BE2C (cell line): ENCODE measurements at places on chromosomes 13 and 19.

GRCh38 chr19:47253467-47253881 is 2.9 kb upstream of the CCDC9 start:
- DNase-seq, result no peak

- no peak for DNase-seq
Observed at GRCh38 chr13:62207388-62207787, 791.7 kb upstream of the PCDH20 start.

DNA sequence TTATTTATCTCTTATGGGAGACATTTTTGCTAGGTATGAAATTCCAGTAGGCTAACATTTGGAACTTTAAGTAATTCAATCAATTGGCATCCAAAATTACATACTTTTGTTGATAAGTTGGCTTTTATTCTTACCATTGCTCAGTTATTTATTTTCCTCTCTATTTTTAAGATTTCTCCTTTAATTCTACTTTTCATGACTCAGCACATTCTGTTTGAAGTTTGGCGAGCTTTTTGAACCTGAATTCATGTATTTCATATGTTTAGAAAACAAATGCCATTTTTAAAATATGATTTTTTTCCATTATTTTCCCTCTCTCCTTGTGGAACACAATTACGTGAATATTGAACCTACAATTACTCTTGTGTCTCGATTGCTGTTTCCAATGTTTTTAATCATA is 2896.3 kb upstream of the PCDH20 start:
- no peak for DNase-seq

DNA sequence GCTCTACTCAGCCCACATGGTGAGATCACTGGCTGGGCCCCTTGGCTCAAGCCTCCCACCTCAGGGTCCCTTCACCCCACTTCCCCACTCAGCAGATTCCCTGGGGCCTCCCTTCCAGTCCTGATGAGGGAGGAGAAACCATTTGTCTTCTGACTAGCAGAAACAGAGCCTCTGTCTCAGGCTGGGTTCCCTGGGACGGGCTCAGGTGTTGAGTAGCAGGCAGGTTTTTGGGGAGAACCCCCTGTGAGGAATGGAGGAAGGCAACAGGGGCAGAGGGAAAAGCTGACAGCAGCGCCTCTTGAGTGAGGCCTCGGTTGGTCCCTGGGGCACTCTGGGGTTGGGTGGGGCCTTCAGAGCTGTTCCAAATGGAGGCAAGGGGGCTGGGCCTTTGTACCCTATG is 452.2 kb downstream of the TSHZ3 start:
- no peak for DNase-seq

GRCh38 chr19:35204799-35205732 is 23.5 kb downstream of the FAM187B start:
- no peak for DNase-seq

GRCh38 chr13:113906571-113906970 is 42.7 kb upstream of the GAS6 start:
- no peak for DNase-seq

DNA sequence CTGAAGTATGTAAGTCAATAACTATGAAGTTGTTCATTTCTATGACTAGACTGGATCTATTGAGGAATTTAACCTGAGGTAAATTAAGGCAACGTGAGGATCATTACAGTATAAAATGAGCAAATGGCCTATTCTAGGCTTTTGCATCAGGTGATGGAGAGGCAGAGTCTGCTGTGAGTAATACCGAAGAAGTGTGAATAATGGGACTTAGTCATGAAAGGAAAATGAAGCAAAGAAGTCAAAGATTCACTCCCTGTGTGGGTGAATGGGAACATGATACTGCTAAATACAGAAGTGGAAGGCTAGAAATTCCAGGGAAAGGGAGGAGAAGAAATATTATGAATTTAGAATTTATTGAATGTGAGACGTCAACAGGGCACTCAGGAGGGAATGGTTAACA is 774.1 kb downstream of the LIG4 start:
- no peak for DNase-seq

DNA sequence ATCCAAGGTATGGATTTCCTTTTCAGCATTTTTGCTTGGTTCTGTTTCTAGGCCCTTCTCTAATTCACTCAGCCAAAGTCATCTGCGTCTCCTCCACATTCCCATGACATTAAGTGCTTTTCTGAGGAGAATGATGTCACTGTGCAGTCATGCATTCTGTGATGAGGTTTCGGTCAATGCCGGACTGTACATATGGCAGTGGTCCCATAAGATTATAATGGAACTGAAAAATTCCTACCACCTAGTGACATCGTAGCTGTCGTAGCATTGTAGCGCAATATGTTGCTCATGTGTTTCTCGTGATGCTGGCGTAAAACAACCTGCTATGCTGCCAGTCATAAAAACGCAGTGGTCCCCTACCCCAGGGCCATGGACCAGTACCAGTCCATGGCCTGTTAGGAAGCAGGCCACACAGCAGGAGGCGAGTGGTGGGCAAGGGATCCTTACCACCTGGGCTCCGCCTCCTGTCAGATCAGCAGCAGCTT is 63.4 kb upstream of the TNFRSF19 start:
- peak; percentile 51 for DNase-seq

- no peak for DNase-seq
Observed at GRCh38 chr19:3027292-3027691, 1.8 kb downstream of the TLE2 start.

DNA sequence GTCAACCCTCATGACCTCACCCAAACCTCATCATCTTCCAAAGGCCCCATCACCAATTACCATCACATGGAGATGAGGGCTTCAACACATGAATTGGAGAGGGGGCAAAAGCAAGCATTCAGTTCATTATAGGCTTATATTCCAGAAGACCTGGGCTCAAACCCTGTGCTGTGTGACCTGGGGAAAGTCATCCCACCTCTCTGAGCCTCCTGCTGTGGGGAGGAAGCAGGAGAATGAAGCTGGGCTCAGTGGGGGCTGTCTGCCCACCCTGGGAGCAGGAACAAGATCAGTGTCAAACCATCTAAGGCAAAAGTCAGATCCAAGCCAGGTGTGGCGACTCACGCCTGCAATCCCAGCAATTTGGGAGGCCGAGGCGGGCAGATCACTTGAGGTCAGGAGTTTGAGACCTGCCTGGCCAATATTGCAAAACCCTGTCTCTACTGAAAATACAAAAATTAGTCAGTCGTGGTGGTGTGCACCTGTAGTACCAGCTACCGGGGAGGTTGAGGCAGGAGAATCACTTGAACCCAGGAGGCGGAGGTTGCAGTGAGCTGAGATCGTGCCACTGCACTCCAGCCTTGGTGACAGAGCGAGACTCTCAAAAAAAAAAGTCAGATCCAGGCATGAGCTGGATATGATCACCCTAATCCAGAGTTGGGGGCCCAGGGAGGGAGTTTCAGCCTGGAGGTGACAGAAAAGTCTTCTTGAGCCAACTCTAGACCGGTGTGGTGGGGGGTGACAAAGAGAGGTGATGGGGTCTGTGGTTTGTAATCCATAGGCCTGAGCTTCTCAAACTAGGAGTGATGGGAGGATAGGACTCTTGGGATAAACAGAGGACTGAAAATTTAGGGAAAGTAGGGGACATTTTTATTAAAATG is 1.6 kb upstream of the TPM4 start:
- DNase-seq, result no peak

DNA sequence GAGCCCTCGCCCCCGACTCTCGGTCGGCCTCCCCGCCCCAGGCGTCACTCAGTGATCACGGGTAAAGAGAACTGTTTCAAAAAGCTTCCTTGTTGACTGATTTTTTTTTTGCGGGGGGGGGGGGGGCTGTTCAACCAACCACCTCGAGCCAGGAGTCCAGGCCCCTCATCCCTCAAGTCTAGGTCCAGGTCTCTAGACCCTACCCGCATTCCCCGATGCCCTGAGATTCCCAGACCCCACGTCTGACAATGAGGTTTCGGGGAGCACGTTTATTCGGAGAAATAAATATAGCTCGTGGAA is 4.3 kb downstream of the HRC start:
- DNase-seq, result no peak

DNA sequence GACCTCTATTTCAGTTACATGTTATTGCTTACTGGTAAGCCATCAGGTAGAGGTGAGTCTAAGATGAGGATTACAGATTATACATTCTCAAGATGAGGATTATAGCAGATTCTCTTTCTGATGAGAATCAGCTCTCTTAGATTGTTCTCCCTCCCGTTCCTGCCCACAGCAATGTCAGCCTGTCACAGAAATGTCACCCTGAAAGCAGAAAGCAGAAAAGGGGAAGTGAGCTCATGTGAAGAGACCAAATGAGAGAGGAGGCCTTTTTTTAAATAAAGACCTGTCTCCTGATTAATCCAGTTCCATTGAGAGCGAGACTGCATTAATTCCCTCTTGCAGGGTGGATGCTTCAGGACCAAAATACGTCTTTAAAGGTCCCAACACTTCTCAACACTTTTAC is 445.6 kb downstream of the KCTD12 start:
- no peak for DNase-seq

- peak; percentile 24 for DNase-seq
Observed at GRCh38 chr13:88908961-88909441, 1237.8 kb downstream of the SLITRK5 start.

GRCh38 chr13:22422712-22423111 is 751.8 kb downstream of the FGF9 start:
- no peak for DNase-seq

GRCh38 chr13:21347753-21348318 is 111.3 kb downstream of the ZDHHC20 start:
- no peak for DNase-seq

- DNase-seq, result peak; percentile 39
Observed at GRCh38 chr13:20332361-20333096, 100.4 kb upstream of the GJB6 start.

DNA sequence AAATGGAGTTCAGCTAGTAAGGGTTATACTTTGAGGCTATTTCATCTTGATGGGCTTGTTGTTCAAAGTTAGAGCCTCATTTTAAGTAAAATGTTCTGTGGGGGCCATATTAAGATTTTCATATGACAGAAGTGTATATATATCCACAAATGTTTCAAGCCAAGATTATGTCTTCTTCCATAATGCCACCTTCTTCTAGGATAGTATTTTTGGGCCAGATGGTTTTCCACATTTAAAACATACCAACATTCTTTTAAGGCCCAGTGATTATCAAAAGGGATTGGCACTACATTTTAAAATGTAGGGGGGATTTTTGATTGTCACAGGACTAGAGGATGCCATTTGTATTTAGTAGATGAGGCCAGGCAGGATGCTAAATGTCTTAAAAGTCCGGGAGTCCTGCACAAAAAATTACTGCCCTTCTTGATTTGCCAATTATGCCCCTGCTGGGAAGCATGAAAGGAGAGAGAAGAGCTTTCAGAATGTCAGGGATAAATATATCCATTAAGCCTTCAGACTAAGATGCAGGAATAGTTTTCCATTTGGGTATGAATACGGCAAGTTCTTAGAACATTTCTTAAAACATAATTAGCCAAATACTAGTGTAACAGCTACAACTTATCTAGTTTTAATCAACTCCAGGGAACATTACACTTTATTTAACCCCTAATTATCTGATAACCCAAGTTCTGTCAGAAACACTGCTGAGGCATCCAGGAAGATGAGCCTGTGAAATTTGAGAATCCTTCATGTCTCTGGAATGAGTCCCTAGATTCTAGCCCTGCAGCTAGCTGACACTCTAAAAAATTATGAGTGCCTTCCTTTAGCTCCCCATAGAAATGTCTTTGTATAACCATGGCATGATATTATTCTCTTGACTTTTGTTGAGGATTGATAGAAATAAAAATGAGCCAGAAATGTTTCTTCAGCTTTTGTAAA is 34.0 kb downstream of the ITM2B start:
- DNase-seq, result no peak

DNA sequence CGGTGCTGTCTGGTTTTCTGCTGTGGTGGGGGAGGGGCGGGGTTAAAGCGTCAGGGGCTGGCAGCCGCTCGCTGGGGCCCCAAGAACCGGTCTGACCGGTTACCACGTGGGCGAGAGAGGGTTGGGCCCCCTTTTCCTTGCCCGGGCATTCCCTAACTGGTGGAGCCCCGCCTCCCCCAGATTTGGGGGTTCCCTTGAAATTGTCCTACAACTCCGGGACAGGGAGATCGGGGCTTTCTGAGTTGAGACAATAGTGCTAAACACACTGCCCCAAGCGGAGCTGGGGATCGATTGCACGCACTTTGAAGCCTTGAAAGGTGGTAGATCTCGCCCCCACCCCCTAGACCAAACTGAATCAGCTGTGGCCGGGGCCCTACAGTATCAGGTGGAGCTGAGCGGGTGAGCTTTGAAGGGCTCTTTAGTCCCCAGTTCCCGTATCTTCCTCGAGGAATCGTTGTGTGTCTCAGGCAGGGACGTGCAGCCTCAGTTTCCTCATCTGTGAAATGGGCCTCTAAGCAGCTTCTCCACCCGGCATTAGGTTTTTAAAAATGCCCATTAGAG is 4.8 kb downstream of the IER2 start:
- peak; percentile 62 for DNase-seq

DNA sequence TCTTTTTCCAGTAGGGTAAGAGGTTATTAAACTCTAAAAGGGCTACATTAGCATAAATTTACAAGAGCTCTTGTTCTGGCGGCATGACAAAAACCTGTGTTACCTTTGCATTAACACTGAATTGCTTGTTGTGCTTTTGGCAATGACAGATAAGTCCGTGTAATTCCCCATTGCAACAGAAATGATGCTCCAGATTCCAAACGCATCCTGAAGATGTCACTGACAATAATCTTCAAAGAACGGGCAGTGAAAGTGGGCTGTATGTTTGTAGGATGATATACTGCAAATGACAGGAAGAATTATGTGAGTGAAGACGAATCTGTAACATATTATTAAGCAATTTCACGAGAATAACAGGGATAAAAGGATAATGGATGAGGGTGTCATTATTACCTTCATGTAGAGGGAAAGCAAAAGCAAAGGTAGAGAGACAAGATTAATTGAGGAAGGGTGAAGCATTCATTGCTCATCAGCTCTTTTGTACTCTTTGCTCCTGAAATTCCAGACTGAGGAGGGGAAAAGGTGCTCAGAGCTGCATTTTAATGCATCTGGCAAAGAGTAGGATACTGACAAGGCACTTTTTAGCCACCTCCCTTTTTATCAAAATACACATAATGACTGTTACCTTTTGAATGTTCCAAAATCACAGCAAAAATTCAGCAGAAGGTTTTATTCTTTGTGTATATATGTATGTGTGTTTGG is 38.5 kb upstream of the MAB21L1 start:
- no peak for DNase-seq

GRCh38 chr19:12784871-12785430 is 6.3 kb upstream of the JUNB start:
- peak; percentile 44 for DNase-seq
